Tibial nerve (tissue), 4 donors: ENCODE measurements at places on chromosomes 2 and 18.

GRCh38 chr2:238597638-238598528 lies 171.2 kb downstream of the ASB1 start:
- peak overlapping the region; percentile 56 for H3K27ac ChIP-seq
- no peaks in the 10 kb centered on the region for H3K4me1 ChIP-seq
- H3K4me3 ChIP-seq = no peak overlapping the region
- H3K27me3 ChIP-seq = no peaks in the 10 kb centered on the region

GRCh38 chr2:133249362-133249761 lies 318.9 kb downstream of the NCKAP5 start:
- DNase-seq = no peak
- H3K36me3 ChIP-seq = no peaks in the 10 kb centered on the region
- H3K4me1 ChIP-seq = no peaks in the 10 kb centered on the region
- no peak overlapping the region for H3K27ac ChIP-seq

GRCh38 chr2:195613922-195614321 lies 43.1 kb upstream of the SLC39A10 start:
- no peak overlapping the region for H3K27ac ChIP-seq
- no peak for DNase-seq
- H3K4me3 ChIP-seq = no peak overlapping the region
- H3K27me3 ChIP-seq = no peaks in the 10 kb centered on the region

DNA sequence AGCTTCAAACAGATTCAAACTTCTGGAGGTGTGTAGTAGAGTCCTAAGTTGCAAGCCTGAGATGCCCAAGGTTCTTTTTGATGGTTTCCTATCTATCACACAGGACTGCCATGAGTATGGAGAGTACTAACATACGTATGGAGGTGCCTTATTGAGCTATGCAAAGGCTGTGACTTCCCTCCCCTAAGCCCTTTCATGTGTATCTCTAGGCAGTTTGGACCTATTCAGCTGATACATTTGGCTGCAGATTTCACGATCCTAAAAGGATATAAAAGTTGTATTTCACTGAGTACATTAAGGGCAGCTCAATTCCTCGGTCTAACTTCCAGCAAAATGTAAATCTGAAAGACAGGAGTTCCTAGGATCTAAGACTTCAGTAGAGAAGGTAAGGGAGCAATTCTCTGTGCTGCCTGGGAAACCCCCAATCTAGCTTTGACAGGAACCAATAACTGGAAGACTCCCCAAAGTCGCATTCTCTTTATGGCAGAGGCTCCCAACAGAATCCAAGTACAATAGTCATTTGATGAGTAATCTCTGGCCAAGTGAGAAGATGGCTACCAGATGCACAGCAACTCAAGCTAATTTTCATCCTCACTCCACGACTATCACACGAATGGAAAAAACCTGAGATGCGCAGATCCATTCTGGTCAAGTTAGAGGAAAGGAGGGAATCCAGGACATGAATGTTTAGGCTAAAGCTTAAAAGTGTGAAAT lies 83.8 kb downstream of the ATL2 start:
- no peak overlapping the region for H3K4me3 ChIP-seq
- peaks cover 32% of the 10 kb centered on the region for H3K36me3 ChIP-seq
- no peak overlapping the region for H3K27ac ChIP-seq

GRCh38 chr18:21894619-21895367 lies 154.2 kb downstream of the MIB1 start:
- H3K27me3 ChIP-seq = no peaks in the 10 kb centered on the region
- H3K36me3 ChIP-seq = no peaks in the 10 kb centered on the region
- no peak overlapping the region for H3K4me3 ChIP-seq
- H3K4me1 ChIP-seq = peaks cover 8% of the 10 kb centered on the region
- DNase-seq = no peak

- H3K4me1 ChIP-seq = no peaks in the 10 kb centered on the region
- H3K36me3 ChIP-seq = no peaks in the 10 kb centered on the region
- no peak overlapping the region for H3K27ac ChIP-seq
- H3K27me3 ChIP-seq = no peaks in the 10 kb centered on the region
- H3K4me3 ChIP-seq = no peak overlapping the region
Observed at GRCh38 chr2:98902209-98903063, 33.6 kb downstream of the CRACDL start.

GRCh38 chr2:184644685-184645084 lies 46.4 kb downstream of the ZNF804A start:
- H3K4me3 ChIP-seq = no peak overlapping the region
- no peak for DNase-seq
- H3K27ac ChIP-seq = no peak overlapping the region
- no peaks in the 10 kb centered on the region for H3K4me1 ChIP-seq
- no peaks in the 10 kb centered on the region for H3K36me3 ChIP-seq

DNA sequence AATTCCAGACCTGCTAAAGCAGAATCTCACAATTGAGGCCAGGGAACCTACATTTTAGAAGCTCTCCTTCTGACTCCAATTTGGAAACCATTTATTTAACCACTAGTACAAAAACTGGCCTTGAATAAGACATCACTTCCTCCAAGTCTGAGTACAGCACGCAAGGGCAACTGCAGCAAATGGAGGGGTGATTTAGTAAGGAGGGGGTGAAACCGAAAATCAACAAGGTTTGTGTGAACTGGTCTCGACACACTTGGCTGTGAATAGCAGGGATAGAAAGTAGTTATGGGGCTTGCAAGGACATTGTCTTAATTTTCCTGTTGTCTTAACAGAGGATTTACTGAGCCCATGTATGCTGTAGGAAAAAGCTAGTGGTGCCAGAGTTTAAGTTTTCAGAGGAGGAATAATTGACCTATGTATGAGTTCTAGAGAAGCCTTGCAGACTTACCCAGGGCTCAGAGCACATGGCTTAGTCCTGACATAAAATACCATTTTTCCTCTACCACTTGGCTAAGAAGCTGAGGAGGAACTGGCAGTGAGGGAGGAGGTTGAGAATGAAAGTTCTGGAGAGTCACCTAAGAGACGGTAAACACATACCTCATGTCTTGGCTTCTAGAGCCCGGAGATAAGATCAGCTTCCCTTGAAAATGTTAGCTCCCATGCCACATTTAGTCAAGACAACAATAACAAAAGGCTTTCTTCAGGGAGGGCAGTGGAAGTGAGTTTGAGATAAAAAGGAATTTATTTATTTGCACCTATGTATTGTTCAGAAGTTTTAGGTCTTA lies 114.8 kb downstream of the SMAD2 start:
- H3K4me3 ChIP-seq = no peak overlapping the region
- no peak for DNase-seq
- H3K36me3 ChIP-seq = peaks cover 6% of the 10 kb centered on the region
- H3K27ac ChIP-seq = no peak overlapping the region
- no peaks in the 10 kb centered on the region for H3K27me3 ChIP-seq

DNA sequence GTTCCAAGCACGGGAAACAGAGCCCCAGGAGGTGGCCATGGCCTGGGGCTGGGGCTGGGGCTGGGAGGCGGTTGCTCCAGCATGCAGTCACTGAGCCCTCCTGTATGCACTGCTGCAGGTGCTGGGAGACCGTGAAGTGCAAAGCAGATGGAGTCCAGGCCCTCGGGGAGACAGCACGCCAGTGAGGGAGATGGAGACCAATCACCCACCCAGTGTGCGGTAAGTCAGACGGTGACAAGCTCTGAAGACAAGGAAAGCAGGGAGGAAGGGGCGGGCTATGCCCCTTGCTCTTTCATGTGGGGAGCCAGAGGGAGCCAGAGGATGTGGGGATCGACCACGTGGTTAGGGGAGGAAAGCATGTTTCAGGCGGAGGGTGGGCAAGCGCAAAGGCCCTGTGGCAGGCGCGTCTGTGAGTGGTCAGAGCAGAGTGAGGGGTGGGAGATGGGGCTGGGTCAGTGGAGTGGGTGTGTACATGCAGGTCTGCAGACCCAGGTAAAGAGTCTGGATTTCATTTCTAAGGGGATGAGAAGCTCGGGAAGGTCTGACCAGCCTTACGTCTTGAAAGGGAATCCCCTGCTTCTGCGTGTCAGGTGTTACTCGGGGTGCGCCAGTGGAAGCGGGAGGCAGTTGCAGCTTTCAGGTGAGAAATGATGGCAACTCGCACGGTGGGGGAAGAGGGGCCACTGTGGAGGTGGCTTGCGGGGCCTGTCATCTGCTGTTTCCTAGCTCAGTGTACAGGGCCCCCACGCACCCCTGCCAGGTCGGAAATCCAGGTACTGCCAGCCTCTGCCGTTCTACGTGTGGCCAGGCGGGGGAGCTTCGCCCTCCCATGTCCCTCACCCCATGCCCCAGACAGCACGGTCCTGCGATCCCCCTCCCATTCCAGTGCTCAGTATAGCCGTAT lies 19.4 kb downstream of the RRM2 start:
- H3K27ac ChIP-seq = no peak overlapping the region
- DNase-seq = no peak
- no peaks in the 10 kb centered on the region for H3K36me3 ChIP-seq

DNA sequence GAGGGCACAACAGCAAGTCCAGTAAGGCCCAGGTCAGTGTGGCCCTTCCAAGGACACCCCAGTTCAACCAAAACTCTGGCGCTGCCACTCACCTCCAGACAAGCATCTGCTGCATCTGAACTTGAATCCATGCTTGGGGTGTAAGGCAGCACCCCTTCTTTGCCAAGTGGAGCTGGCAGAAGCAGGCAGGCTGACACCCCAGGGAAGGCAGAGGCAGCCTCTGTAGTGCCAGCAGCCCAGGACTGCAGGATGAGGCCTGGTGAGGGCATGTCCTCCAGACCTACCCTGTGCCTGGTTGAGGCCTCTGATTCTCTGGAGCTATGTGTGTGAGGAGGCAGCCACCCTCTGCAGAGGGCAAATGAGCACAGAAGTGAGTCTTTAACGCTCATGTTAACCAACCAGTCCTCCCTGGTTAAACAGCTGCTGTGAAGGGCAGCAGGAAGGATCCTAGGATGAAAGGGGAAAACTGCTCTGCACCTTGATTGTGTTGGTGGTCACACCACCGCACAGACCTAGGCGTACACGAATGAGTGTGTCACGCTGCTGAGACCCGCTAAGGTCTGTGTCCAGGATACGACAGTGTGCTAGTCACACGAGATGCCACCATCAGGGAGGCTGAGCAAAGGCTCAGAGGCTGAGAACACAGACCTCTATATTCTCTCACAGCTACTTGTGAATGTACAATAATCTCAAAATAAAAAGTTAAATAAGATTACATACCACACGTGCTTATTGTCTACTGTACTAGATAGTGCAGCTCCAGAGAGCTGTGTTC lies 2.2 kb downstream of the PARD6G start:
- H3K27me3 ChIP-seq = no peaks in the 10 kb centered on the region
- no peak for DNase-seq
- peaks cover 17% of the 10 kb centered on the region for H3K4me1 ChIP-seq
- H3K27ac ChIP-seq = no peak overlapping the region
- no peaks in the 10 kb centered on the region for H3K36me3 ChIP-seq

- H3K4me3 ChIP-seq = no peak overlapping the region
- DNase-seq = no peak
- H3K27me3 ChIP-seq = no peaks in the 10 kb centered on the region
- H3K27ac ChIP-seq = no peak overlapping the region
Observed at GRCh38 chr18:67281746-67282145, 234.8 kb downstream of the DSEL start.

DNA sequence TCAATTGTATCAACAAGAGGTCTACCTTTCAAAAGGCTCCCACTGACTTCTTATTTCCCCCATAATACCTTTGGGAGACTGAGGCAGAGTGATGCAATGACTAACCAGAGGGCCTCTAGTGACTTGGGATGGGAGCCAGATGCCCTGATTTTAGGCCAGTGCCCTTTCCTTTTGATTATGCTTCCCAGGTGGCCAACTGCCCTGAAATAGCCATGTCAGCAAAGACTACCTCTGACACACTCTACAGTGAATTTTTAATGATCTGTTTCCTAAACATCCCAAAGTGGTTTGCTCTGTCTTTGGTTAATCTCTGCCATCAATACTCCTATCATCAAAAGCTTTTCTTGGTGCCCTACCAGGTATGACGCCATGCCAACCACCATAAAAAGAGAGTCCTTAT lies 65.9 kb upstream of the ZFP36L2 start:
- no peaks in the 10 kb centered on the region for H3K36me3 ChIP-seq
- H3K27me3 ChIP-seq = no peaks in the 10 kb centered on the region
- DNase-seq = no peak

DNA sequence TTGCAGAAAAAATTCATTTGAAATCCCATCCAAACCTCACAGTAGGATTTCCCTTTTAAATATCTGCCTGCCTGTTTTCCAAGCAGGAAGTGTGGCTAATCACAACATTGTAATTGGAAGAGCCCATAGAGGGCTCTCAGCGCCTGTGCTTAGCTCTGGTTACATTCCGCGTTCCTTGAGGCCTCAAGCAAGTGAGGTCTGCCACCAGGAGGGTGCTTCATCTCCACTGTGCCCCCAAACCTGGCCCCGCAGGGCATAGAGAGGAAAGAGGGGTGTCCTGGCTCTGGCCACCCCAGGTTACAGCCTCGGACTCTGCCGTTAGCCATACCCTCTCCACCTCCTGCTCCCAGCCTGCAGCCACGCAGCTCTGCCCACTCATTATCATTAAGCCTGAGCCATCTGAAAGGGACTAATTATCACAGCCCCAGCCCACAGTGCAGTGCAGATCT lies 214.8 kb downstream of the SP3 start:
- no peak for DNase-seq
- H3K27ac ChIP-seq = no peak overlapping the region
- H3K36me3 ChIP-seq = no peaks in the 10 kb centered on the region
- H3K4me1 ChIP-seq = no peaks in the 10 kb centered on the region

DNA sequence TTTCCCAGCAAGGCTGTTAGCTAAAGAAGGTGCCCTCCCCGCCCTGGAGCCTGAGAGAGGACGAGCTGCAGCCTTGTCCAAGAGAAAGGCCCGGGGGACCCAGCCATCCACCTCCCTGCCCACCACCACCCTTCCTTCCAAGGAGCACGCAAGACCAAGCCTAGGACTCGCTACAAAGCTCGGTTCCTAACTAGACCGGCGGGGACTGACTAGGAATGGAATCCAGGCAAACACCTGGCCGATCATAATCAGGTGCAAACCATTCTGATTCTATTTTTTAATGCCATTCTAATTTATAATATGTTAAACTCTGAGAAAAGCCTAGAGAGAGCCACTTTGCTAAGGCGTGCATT lies 19.7 kb upstream of the TUBB6 start:
- peaks cover 9% of the 10 kb centered on the region for H3K4me1 ChIP-seq
- peak overlapping the region; percentile 78 for H3K27ac ChIP-seq
- H3K36me3 ChIP-seq = no peaks in the 10 kb centered on the region

DNA sequence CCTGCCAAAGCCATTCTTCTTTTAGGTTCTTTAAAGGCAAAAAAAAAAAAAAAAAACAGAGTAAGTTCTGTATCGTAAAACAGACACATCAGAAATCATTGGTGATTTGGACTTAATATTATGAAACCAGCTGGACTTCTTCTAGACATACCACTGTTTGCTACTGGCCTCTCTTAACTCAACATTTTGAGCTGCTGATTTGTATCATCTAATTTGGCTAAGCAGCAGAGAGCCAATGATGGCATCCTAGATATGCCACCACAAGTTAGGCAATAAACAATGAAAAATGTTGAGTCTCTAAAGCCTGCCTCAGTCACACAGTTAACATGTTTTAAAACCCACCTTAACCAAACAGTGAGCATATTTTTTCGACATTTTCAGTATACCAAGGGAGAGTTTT lies 1034.3 kb upstream of the NXPH2 start:
- H3K4me1 ChIP-seq = no peaks in the 10 kb centered on the region
- H3K36me3 ChIP-seq = no peaks in the 10 kb centered on the region
- H3K27me3 ChIP-seq = no peaks in the 10 kb centered on the region
- DNase-seq = no peak

GRCh38 chr2:50727636-50728339 lies 304.1 kb downstream of the NRXN1 start:
- no peaks in the 10 kb centered on the region for H3K36me3 ChIP-seq
- no peaks in the 10 kb centered on the region for H3K27me3 ChIP-seq
- H3K4me3 ChIP-seq = no peak overlapping the region
- peak overlapping the region; percentile 53 for H3K27ac ChIP-seq

- no peak overlapping the region for H3K27ac ChIP-seq
- no peaks in the 10 kb centered on the region for H3K27me3 ChIP-seq
- no peaks in the 10 kb centered on the region for H3K36me3 ChIP-seq
- DNase-seq = no peak
- H3K4me3 ChIP-seq = no peak overlapping the region
- no peaks in the 10 kb centered on the region for H3K4me1 ChIP-seq
Observed at GRCh38 chr2:108835040-108835439, 48.5 kb downstream of the CCDC138 start.
